ENCODE measurements at places on chromosomes 4 and X.
A peak's percentile ranks its signal among the peaks of the same experiment; 100 is the strongest.

DNA sequence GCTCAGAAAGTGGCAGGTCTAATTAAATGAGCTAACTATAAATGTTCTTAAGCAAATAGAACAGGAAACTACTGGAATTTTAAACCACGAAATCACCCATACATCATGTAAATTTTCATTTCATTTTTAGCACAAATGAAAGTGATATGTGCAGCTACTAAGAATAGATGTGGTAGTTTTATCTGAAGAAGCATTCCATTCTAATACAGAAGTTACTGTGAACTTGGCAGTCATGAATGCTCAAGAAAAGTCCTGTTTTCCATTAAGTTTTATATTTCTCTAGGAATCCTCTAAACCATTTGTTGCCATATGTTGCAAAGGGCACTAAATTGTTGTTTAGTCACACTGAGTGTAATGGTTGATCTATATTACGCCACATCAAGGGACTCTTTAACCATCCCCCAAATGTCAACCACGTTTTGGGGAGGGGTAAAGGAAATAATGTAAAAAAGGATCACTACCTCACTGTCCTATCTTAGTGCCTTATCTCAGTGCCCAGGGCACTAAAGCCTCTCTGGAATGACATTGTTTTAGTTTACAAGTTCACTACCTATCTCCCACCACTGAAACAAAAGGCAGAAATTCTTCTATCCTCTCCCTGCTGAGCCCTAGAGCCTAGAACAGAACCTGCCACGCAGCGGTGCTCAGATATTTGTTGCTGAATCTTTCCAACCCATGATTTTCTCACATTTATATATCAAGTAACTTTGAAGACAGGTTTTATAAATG lies 118.0 kb downstream of the SHISA3 start:
- no peak for DNase-seq

- no peak for DNase-seq
These were observed 1500.8 kb upstream of the IGFBP7 start for GRCh38 chr4:58611012-58611411.

DNA sequence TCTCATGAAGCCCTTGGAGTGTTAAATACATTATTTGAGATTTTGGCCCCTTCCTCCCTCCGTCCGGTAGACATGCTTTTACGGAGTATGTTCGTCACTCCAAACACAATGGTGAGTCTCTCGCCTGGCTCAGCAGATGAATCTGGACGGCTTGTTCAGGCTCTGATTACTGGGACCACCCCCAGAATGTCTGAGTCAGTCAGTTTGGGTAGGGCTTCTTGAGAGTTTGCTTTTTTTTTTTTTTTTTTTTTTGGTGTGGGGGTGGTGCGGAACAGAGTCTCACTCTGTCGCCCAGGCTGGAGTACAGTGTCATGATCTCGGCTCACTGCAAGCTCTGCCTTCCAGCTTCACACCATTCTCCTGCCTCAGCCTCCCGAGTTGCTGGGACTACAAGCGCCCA lies 62.4 kb upstream of the MSANTD1 start:
- DNase-seq = no peak

- no peak for DNase-seq
These were observed 96.5 kb upstream of the MAP3K15 start for GRCh38 chrX:19611636-19612376.

GRCh38 chr4:110106931-110107296 lies 91.5 kb downstream of the ELOVL6 start:
- DNase-seq = no peak

GRCh38 chr4:54548831-54549460 lies 108.8 kb upstream of the KIT start:
- DNase-seq = no peak

GRCh38 chr4:57265831-57266582 lies 155.8 kb upstream of the IGFBP7 start:
- no peak for DNase-seq

DNA sequence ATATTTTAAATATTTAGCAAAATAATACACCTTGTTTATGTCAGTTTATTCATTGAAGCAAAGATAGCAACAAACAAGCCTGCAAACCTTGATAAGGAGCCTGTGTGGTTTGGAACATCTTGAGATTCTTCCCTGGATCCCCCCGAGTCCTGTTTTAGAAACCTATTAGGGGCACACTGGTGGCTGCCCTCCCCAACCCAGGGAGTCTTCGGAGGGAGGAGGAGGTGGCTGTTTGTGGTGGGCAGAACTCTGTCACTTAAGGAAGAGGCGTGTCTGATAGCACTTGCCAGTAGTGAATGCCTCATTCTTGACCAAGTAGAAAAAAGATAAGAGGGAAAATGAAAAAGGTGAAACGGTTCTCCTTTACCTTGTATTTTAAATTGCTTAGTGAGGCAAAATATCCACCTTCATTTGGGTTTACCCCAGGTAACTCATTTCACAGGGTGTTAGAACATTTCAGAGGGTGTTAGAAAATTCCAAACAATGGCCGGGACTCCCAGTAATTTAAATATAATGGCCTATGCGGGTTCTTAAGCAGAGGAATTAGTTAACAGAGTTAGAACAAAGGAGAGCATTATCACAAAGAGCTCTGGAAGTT lies 10.4 kb downstream of the KIT start:
- no peak for DNase-seq

DNA sequence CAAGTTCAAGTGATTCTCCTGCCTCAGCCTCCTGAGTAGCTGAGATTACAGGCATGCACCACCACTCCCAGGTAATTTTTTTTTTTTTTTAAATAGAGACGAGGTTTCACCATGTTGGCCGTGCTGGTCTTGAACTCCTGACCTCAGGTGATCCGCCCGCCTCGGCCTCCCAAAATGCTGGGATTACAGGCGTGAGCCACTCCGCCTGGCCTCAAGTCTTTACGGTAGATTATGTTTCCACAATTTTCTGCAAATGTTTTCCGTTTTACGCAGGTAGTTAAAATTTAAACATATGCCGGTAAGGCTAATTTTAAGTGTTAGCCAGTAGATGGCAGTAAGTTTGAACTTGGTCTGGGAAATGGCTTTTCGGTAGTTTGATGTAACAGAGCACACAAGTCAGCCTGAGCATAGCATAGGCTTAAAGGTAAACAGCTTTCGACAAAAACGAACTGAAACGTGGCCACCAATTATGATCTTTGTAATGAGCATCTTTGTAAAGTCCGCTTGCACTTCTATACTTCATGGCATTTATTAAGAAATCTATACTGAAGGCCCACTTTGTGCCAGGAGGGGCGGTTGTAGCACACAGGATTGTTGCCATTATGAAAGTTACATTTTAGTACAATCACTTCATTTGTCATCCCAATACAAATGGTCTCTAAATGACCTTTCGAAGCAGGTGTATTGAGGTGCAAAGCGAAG lies 31.1 kb downstream of the CCKAR start:
- DNase-seq = no peak

GRCh38 chr4:163048447-163048846 lies 118.2 kb downstream of the NAF1 start:
- no peak for DNase-seq

GRCh38 chrX:39112143-39112542 lies 310.9 kb downstream of the MID1IP1 start:
- no peak for DNase-seq

GRCh38 chrX:69179380-69179911 lies 14.2 kb upstream of the PJA1 start:
- DNase-seq = no peak

DNA sequence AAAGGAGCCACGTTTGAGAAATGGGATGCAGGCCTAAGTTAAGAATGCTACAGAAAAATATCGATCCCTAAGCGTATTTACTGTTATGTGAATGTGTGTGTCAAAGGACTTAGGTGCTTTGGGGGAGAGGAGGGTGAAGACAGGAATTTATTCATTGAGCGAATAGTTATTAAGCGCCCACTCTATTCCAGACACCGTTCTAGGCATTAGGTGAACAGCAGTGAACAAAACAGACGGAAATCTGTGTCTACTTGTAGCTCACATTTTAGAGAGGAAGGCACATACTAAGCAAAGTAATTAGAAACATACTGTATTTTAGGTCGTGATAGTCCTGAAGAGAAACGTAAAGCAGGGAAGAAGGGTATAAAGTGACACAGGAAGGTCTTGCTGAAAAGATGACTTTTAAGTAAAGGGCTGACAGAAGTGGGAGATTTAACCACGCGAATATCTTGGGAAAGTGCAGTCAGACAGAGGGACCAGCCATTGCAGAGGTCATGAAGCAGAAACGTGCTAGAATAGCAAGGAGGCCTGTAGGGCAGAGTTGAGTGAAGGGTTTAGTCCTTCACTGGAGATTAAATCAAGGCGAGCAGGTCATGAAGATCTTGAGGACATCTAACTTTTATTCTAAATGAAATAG lies 541 bp downstream of the AIMP1 start:
- DNase-seq = peak; percentile 5

DNA sequence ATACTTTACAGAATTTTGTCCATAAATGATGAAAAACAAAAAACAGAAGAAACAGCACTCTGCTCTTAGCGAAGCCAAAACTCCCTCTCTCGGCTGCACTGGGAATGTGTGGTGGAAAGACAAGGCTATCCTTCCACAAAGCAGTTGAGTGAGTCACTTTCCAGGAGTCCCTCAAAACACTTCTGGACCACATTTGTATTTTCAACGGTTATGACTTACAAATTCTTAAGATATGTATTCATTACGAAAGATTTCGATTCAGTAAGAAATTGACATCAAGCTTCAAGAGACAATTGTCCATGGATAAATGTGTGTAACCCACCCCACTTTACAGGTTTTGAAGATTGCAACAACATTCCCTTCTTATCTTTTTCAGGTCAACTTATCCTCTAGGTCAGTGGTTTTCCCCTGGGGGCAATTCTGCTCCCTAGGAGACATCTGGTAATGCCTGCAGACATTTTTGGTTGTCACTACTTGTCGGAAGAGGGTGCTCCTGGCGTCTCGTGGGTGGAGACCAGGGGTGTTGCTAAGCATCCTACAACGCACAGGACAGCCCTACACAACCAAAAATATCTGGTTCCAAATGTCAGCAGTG lies 66.7 kb upstream of the MTNR1A start:
- DNase-seq = no peak

DNA sequence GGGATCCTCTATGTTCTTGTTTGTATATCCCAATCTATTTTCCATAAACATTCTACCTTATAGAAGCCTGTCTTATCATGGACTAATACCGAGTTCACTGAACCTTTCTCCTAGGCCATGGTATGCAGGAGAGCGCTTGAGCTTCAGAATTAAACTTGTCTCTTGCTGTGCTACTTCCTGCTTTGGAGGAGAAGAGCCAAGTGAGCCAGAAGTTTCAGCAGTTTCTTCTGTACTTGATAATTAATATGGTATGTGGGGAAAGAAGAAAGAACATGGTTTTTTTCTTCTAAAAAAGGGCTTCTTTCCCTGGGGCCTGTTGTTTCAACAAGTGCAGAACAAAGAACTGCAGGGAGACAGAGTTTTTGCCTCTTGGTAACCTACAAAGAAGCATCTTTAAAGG lies 172.8 kb downstream of the ATG4A start:
- DNase-seq = no peak

- no peak for DNase-seq
These were observed 48.0 kb downstream of the CXCL8 start for GRCh38 chr4:73788411-73788810.

GRCh38 chr4:181345931-181346330 lies 897.3 kb upstream of the TENM3 start:
- no peak for DNase-seq

DNA sequence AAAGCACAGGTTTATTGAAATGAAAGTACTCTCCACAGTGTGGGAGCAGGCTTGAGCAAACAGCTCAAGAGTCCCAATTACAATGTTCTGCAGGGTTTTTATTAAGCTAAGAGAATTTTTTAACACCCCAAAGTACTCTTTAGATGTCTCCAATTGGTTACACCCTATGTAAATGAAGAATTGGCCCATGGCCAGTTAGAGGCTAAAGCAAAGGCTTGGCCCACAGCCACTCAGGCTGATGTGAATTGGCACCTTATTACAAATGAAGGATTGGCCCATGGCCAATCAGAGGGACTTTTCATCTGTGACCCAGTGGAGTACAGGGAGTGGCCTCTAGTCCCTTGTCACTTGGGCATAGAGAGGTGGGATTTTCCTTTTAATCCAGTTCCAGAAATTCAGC lies 30.1 kb upstream of the IQCM start:
- DNase-seq = no peak

DNA sequence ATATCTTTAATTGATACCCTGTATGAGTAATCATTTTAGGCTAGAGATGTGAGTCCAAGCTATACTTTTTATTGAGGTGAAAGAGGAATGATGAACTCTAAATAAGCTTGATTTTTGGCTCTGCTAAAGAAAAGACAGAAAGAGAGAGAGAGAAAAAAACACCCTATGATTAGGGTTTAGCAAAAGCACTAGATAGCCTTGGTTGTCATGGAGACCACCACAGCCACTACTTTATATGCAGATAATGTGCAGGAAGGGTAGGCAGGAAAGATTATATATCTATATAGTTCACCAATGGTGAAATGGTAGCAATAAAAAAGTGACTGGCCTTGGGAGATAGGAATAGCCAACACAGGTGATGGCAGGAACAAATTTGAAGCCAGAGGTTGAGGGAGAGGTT lies 69.9 kb upstream of the CAMK2D start:
- DNase-seq = no peak

GRCh38 chrX:134891652-134892051 lies 99.1 kb upstream of the SMIM10 start:
- DNase-seq = no peak

DNA sequence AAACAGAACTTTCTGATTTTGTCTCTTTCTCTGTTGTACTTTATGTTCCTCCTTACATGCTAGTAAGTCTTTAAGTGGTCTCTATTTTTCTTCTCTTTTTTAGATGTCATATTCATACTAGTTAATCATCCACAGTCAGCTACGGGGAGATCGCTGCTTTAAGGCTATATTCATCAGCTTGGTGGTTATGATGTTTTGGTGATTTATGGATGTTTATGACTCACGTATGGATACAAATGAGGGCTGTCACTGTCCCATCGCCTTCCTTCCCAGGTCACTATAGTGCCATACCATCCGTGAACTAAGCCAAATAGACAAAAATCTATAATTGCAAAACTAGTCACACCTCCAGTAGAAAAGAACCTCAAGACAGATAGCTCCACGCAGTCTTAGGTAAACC lies 296.8 kb upstream of the AADAT start:
- no peak for DNase-seq

- no peak for DNase-seq
These were observed 14.0 kb upstream of the PITX2 start for GRCh38 chr4:110636680-110637407.

- DNase-seq = no peak
These were observed 101.3 kb upstream of the BANK1 start for GRCh38 chr4:101689220-101689619.

GRCh38 chrX:7146703-7147412 lies 654 bp upstream of the STS start:
- no peak for DNase-seq

GRCh38 chr4:74152836-74153235 lies 5.1 kb upstream of the MTHFD2L start:
- DNase-seq = no peak

DNA sequence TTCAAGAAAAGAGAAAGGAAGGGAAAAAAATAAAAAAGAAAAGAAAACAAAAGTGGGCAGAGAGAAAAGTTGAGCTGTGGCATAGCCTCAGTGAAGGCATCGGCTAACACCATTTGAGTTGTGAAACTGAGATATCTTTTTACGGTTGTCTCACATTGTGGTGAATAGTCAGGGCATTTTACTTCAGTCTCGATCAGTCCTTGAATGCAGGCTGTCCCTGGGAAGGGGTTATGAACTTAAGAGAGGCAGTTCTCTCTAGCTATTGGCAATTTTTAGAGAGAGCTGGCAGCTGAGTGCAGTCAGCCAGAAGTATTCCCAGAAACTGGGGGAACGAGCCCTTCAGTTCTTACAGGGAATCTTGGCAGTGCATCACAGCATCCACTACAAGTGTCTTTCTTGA lies 93.5 kb upstream of the SLC6A14 start:
- no peak for DNase-seq

- no peak for DNase-seq
These were observed 43.1 kb upstream of the PRR27 start for GRCh38 chr4:70110917-70111316.
